Hematopoietic multipotent progenitor cell (in vitro differentiated cells): ENCODE measurements at places on chromosomes 11 and 22.

GRCh38 chr22:41801147-41801819 is 804 bp downstream of the CCDC134 start:
- DNase-seq, result no peak

DNA sequence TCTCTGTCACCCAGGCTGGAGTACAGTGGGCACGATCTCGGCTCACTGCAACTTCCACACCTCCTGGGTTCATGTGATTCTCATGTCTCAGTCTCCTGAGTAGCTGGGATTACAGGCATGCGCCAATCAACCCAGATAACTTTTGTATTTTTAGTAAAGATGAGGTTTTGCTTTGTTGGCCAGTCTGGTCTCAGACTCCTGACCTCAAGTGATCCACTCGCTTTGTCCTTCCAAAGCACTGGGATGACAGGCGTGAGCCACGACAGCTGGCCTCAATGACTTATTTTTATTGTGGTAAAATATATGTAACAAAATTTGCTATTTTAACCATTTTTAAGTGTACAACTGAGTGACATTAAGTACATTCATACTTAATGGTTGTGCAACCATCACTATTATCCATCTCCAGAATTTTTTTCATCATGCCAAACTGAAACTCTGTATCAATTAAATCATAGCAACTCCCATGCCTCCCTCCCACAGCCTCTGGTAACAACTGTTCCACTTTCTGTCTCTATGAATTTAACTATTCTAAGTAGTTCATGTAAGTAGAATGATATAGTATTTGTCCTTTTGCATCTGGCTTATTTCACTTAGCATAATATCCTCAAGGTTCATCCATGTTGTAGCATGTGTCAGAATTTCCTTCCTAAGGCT is 50.7 kb upstream of the CWF19L2 start:
- no peak for DNase-seq

- DNase-seq, result no peak
These were observed 29.5 kb downstream of the CHEK2 start for GRCh38 chr22:28711820-28712777.

- no peak for DNase-seq
These were observed 5.0 kb downstream of the CD81 start for GRCh38 chr11:2382129-2382517.

- DNase-seq, result no peak
These were observed 41.9 kb upstream of the EMID1 start for GRCh38 chr22:29163808-29164207.
